ENCODE measurements at places on chromosomes 2 and 18.

DNA sequence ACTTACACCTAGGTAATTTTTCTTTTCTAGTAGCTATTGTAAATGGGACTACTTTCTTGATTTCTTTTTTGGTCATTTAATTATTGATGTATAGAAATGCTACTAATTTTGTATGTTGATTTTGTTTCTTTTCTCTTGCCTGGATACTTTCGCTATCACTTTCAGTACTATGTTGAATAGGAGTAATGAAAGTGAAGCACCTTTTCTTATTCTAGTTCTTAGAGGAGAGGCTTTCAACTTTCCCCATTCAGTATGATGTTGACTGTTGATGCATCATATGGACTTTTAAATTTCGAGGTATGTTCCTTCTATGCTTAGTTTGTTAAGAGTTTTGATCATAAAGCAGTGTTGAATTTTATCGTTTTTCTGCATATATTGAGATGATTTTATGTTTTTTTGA, 142.5 kb downstream of the CDH19 start:
- DNase-seq = no peak

DNA sequence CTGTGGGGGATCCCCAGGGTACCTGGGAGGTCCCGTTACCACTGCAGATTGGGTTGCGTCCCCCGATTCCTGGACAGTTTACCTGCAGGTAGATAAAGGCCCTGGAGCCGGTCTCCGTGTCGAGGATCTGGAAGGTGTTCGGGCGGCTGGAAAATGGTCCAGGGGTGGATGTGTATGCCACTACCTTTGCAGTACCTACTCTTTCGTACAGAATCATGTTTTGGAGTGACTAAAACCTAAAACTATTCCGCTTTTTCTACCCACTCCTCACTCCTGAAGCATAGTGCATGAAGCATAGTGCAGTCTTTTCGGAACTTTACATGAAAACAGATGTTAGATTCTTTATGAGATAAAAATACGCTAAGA, 418 bp downstream of the WDR75 start:
- DNase-seq = no peak

GRCh38 chr2:237995036-237995435, 28.2 kb downstream of the UBE2F start:
- peak; percentile 77 for DNase-seq

GRCh38 chr2:221156062-221156734, 415.9 kb downstream of the EPHA4 start:
- DNase-seq = no peak

DNA sequence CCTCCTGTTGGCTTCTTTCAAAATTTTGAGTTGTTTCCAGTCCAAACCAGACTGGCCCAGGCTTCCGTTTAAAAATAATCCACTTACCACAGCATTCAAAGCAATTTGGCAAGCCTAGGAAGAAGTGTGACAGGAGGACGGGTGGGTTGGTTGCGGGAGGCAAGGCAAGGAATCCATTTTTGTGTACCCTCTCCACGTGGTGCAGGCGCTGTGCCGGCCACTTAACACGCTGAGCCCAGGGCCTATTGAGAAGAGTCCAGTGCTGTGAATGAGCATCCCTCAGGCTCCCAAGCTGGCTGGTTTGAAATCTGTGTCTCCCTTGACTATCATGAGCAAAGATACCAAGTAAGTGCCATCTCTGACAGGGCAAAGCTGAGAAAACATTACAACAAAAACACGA, 160.9 kb downstream of the NCKAP5 start:
- DNase-seq = no peak

DNA sequence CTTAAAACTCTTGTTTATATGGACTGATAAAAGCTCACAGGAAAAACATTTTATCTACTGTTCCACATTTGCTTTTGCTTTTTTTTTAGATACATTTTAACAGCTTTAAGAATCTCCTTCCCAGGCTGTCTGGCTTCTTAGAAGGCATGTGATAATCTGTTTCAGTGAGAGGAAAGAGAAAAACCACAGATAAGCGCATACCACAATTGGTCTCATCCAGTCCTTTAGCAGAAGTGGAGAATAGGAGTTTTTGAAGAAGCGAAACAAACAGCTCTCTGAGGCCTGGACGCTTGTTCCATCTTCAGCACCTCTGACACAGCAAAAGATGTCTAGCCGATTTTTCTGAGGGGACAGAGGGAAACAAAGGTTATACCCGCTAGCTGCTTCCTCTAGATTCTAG, 37.6 kb downstream of the RMC1 start:
- no peak for DNase-seq

DNA sequence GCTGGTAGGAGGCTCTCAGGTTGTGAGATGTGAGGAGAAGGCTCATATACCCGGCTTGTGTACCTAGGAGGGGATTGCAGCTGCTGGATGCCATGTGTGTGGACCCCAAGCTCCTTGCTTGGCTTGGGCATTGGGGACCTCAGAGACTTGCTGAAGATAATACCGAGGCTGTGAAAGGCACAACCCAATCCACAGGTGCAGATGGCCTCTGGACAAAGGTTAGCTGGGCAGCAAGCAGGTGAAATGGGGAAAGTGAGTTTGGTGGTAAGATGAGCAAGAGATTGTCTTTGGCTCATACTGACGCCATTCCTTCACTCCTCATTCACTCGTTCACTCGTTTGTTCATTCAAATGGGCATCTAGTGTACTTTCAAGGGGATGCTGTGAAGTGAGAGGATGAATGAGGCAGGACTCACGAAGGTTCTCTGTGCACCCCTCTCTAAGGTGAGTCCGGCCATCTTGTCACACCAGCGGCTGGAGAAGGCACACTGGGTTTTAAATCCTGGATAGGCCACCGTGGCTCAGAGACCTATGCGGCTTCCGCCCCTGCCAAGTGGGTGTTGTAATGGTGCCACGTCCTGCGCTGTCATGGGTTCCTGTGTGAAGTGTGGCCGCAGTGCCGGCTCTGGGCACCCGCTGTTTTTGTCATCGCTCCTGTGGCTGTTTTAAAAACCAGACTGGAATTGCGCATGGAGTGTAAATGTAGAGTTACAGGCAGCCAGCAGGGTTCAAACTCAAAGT, 13.7 kb downstream of the FBLN7 start:
- DNase-seq = no peak

DNA sequence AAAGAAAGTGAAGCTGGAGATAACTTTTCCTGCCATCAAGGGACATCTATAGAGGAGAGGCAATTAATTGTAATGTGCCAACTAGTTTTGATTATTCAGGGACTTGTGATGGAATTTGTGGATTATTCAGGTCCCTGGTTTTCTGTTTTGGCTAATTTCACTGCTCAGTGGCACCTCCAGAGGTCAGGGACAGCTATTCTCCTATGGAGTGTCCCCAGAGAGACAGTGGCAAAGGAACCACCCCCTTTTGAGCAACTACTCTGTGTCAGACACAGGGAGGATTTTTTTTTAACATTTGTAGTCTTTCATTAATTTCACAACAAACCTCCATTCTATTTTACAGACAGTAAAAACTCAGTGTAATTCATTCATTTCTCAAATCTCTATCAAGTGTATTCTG, 206.0 kb upstream of the SPRED2 start:
- DNase-seq = no peak

DNA sequence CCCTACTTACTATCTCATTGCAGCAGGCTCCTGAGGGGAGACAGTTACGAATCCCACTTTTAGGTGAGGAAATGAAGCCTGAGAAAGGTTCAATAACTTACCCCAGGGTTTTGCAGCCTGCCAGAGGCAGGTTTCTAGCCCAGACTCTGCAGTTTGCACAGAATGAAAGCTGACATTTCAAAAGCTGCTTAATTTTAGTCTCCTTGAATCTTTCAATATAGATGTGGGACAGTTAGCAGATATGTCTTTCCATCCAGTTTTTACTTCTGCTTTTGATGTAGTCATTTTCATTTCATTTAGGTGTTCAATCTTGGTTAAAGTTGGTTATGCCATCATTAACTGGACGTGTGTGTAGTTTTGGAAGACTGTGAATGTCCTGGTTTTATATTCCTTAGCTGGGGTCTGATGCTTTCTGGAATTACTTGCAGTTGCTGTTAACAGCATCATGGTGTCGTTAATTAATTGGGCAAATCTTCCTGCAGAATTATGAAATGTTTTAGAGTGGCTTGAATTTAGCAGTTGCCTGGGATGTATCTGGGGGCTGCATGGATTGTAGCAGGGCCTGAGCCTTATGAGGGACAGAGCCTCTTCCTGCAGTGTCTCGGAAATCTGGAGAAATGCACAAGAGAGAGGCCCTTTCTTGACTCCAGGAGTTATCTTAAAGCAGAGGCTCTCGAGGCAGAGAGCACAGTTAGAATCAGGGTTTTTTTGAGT, 100.8 kb downstream of the ZNF532 start:
- DNase-seq = no peak

GRCh38 chr2:120298173-120298835, 45.7 kb downstream of the RALB start:
- no peak for DNase-seq

DNA sequence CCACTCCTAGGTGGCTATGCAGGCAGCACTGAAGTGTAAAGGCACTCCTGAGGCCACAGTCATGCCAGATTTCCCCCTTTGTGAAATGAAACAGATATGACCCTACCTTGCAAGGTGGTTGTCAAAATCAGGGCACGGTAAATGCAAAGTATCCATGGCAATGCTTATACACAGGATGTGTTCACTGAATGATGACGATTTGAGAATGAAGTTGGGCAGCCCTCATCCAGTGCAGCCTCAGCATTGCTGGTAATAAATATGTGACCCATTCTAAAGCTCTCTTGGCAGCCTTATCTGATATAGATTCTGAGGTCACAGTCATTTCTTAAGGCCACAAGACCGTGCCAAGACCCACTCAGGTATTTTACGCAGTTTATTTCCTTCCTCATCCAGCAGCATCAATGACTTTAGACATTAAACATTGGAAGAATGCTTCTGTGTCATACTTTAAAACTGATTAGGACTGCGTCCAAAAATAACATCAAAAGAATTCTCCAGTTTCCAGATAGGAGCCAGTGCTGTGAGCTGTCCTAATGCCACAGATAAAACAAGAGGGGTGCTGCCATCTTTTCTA, 125.5 kb upstream of the SERTAD2 start:
- DNase-seq = no peak

- no peak for DNase-seq
Observed at GRCh38 chr2:16238001-16238761, 297.8 kb downstream of the MYCN start.

- no peak for DNase-seq
Observed at GRCh38 chr2:70425682-70426301, 123.9 kb upstream of the FAM136A start.

GRCh38 chr2:74206180-74206688, 7.8 kb downstream of the MTHFD2 start:
- no peak for DNase-seq

GRCh38 chr2:239326831-239327535, 73.8 kb downstream of the HDAC4 start:
- no peak for DNase-seq

- DNase-seq = no peak
Observed at GRCh38 chr2:211957799-211958198, 580.8 kb downstream of the ERBB4 start.

DNA sequence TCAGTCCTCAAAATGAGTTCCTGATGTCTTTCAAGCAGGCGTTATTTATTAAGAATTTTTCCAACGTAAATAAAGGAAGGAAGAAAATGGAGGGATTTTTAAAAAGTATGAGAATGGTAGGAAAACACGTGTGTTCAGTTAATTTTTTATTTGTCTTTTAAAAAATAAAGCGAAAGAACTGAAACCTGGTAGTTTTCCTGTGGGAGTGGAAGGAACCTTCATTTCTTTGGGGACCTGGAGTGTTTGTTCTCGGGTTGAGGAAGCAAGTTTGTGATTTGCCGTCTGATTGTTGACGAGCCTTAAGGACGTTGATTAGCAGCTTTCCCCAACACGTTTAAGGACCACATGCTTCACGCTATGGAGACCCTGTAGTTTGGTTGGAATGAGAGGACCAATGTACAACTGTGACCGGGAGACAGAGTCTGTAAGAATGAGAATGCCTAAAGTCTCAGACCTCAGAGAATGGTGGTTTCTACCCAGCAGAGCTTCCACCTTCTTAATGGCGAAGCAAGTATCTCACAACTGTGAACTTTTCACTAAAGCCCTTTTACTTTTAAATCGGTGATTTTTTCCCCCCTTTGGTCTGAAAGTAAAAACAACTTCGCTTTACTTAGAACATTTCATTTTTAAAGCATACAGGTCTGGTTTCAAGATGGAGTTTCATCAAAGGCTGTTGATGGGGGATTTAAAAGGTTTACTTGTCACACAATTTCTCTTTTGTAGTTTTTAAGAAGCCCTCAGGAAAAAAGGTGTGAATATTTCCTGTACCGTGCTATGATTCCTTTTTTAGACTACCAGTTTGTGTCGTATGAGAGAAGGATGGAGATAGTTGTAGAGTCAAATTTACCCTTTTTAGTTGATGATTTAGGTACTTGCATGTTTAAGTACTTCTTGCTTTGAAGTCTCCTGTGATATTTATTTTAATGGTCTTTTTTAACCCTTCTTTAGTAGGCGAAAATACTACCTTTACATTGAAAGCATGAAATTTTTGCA, 1.4 kb downstream of the TTC39C start:
- no peak for DNase-seq

DNA sequence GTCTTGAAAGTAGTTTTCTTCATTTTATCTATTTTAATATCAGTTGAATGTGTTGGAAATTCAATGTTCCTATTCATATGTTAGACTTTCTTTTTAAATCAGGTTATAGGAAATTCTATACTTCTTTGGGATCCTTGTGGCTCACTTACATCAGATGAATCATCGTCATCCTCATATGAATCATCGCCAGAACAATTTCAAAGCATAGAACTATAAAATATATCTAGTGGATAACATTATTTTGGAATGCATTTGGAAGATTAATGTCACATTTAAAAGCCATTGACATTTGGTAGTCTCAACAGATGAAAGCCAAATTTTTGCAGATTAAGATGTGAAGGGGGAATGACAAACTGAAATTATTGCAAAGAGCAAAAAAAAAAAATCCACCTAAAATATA, 94.1 kb downstream of the FAM161A start:
- DNase-seq = no peak

DNA sequence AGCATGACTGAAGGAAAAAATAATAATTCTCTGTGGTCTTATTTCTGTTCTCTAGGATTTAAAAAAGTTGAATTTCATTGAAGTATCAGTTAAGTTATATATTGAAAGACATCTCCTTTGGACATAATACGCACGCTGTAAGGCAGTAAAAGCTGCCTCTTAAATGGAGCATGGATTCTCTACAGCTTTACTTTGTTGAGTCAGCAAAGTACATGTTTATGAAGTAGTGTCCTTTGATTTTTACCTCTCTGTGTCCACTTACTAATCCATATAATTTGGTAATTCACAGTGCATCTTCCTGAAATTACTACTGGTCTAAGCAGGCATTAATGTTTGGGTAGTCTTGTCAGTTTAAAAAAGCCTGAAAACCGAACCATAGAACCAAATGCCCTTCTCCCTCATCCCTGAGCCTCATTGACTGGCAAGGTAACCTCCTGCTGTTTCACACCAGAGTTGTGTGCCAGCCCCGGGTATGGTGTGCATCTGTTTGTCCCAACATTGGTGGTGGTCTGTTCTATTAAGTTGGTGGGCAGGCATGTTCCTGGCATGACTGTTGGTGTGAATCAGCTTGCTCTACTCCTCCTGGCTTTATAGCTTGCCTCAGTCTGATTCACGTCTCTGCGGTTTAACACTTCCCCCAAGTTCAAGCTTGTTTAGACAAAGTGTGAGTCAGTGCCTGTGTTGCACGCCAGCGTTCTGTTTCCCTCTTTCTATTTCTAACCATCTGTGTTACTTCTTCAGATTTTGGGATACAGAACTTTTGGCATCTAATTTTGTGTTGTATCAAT, 71.0 kb upstream of the ITM2C start:
- no peak for DNase-seq
